Lung microvascular endothelial cell (primary cell): ENCODE measurements at places on chromosomes 3 and 15. TPM values are rescaled to one million over a fixed set of nuclear protein-coding genes. Genes with fewer than 3 reads are reported as not detected.

The CCR8 gene
- total RNA-seq, result not detected in 2 replicates

The NAA80 gene
- 3.1 and 3.6 TPM in 2 replicates for total RNA-seq

The TERC gene
- 118 and 137 TPM in 2 replicates for total RNA-seq

The ZNF620 gene
- total RNA-seq, result 3.5 and 6.5 TPM in 2 replicates

The CPLX3 gene
- total RNA-seq, result not detected in 2 replicates

The HDAC11 gene
- 5.2 and 6.9 TPM in 2 replicates for total RNA-seq

The CCDC39 gene
- not detected in 2 replicates for total RNA-seq

The NGLY1 gene
- total RNA-seq, result 17.7 and 25.2 TPM in 2 replicates

DNA sequence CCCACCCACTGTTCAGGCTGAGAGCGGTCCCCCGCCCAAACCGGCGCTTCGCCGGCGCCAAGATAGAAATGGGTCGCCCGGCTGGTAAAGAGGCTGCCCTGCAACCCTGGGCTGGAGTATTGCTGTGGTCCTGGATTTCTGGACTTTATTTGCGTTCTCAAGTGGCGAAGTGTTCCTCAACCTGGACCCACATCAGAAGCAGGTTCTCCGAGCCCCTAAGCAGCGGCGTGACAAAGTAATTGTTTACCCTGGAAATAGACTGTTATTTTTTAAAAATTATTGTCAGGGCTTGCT lies 481 bp upstream of the DYNC1LI1 start:
- DNase-seq, result no peak

- no peak for DNase-seq
These were observed 87.1 kb downstream of the WNT7A start for GRCh38 chr3:13792512-13793371.

DNA sequence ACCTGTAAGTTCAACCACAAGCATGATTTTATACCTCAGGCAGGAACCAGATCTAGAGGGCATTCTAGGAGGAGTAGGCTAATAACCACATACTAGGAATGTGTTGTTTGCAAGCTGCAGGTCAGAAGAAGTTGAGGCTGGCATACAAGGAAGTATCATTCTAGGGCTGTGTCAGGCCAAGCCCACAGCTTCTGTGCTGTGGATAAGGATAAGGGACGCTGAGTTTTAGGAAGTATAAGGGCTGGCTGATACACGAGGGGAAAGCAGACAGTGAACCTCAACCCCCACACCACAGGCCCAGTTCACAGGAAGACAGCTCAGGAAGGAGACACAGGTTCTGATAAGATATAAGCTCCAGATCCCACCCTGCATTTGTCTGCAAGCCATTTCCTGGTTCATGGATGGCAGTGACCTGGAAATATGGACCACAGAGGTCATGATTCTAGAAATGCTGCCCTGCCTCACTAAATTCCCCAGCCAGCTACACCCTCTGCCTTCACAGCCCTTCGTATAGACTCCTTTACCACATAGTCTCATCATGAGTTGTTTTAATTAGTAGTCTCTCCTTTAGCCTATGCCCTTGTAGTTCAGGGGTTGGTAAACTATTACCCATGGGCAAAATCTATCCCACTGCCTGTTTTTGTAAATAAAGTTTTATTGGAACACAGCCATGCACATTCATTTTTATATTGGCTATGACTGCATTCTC lies 260.7 kb downstream of the OPA1 start:
- DNase-seq, result no peak

DNA sequence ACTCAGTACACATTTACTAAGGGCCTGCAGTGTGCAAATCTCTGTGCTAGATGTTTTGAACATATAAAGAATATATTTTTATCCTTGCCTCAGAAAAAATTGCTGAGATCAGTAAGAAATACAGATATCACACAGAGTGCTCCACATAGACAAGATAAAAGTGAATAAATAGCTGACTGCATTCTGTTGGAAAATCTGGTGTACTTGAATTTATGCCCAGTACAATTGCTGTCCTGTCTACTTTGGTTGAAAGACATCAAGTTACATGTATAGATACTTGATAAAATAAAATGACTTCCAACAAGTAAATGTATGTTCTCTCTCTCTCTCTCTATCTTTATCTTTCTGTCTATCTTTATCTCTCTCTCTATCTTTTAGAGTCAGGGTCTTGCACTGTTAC lies 381.2 kb upstream of the CBLB start:
- no peak for DNase-seq

DNA sequence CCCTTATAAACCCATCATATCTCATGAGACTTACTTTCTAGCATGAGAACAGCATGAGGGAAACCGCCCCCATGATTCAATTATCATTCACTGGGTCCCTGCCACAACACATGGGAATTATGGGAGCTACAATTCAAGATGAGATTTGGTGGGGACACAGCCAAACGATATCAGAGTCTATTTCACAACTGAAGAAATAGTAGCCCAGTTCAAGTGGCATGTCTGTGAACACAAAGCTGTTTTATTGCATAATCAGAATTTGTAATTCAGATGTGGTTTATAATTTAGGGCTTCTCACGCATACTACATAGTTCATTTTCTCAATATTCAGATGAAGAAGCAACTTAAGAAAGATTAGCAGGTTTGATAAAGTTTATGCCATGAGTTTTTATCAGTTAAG lies 1188.0 kb upstream of the ALCAM start:
- DNase-seq, result no peak

DNA sequence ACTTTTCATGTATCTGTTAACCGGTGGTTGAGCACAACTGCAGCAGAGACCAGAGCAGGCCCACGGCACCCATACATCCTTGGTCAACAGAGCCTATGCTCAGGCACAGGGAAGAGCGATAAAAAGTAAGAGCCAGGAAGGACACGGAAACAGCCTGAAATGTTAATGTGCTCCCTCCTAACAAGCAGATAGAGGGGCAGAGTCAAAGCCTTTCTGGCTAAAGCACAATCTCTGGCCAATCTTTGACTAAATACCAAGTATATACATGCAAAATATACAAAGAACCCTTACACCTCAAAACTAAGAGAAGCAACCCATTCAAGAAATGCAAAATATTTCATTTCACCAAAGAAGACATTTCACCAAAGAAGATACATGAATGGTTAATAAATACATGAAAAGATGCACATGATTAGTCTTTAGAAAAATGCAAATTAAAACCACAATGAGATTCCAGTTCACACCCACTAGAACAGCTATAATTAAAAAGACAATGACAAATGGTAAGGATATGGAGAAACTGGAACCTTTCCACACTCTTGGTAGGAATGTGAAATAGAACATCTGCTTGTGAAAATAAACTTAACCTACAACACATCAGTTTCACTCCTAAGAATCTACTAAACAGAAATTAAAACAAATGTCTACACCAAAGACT lies 88.0 kb downstream of the OSBPL10 start:
- no peak for DNase-seq

GRCh38 chr15:38294126-38294525 lies 41.5 kb downstream of the SPRED1 start:
- no peak for DNase-seq

- DNase-seq, result no peak
These were observed 770.4 kb upstream of the SEMA6D start for GRCh38 chr15:46946953-46947352.

DNA sequence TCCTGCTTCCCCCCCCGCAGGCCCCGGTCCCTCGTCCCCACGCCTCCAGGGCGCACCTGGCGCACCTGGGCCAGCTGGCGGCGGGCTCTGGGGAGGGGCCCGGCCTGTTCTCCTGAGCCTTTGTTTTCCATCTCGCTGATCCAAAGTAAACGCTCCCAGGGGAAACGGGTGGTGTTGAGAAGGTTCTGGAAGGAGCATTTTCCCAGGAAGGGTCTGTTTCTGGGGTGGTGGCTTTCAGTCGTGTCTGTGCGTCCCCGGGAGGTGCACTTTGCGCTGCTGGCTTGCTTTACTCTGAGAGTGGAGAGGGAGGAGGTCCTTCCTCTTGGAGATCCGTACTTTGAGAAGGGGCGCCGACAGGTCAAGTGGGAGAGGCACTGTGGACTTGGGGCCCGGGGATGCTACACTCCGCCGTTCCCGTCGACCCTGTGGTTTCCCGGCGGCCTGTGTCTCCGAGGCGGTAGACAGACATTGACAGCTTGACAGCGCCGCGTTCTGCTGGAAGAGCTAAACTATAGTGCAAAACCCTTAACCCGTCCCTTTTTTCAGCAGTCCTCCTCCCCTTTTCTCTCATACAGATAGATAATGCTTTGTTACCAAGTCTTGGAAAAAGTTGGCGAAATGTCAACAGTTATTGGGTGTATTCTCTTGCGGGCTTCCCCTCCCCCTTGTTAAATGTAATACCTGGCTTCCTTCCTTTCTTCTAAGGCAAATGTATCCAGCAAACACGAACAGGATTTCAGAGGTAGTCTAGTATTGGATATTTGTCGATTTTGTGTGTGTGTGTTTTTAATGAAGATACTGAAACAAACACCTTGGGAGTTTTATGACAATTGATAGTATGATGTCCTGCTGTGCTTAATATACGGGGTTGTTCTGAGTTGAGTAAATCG lies 6.5 kb downstream of the TPM1 start:
- DNase-seq, result peak; percentile 53

DNA sequence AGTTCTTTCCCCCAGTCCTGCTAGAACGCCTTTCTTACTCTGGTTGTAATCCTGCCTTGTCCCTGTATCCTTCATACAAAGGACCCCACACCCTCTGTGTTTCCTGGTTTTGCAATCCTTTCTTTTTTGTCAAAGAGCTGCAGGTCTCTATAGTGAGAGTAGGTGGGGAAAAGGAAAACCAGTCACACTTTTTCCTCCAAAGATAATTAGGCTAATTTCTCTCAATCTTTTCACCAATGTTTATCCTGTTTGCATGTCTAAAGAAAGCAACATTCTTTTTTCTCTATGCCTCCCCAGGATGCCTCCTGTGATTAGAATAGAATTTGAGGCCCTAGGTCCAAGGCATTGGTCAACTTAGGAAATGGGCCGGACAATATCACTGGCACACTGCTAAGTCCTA lies 25.4 kb downstream of the SEMA6D start:
- DNase-seq, result no peak

DNA sequence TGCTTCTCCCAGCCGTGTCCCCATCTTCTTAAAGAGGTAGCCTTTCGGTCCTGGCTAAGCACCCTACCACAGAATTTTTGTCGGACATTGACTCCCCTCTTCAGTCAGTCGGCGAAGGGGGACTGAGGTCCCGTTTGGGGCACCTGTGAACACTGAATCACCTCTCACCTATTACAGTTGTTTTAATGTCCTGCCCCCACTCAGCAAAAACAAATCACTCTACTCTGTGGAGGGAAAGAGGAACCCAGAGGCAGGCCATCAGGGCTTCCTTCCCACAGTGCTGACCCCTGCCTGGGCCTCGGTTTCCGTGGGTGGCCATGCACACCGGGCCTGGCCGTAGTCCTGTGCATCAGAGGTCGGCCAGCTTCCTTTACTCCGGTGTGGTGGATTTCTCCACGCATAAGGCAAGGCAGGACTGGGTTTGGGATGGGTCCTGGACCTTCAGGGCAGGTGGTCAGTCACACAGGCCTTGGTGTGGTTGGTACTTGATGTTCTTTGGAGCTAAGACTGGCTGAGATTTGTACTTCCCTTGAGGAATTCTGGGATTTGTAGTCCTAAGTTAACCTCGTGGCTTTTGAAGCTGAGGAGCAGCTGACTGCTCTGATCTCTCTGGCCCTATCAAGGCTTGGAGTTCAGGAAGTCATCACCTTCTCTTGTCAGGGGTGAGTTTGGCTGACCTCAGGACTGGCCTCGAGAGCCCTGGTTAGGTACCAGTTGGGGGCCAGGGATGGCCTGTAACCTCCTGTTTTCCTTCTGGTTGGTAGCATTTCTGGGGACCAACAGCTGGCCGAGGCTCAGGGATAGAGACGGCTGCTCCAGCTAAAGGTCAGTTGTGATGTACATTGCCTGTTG lies 627 bp upstream of the FAM131A start:
- DNase-seq, result peak; percentile 63

GRCh38 chr3:180142041-180142440 lies 105.3 kb upstream of the PEX5L start:
- DNase-seq, result no peak

DNA sequence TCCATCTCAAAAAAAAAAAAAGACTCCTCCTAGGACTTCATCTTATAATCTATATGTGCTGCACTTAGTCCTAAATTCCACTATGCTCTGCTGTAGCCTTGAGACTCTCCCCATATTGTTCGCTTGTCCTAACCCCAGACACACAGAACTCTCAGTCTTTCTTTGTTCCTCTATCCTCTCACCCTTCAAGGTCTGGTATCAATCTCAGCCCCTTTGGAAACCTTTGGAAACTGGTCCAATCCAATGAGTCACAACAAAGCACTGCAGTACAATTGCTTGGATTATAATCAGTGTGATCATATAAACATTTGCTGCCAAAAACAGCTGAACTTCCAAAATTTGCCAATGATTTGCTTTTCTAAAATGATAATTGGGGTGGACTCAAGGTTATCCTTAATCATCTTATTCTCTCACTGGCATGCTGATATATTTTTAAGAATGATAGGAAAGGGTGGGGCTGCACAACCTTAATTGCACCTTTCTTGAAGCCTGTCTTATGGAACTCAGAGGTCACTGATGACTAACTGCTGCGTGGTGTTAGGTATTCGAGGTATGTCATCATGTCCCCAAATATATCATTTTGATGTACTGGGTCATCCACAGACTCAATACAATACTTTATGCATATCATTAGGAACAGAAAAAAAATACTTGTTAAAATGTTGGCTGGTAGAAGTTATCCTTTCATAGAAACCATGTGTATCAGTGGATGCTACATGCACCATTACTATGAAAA lies 756.7 kb downstream of the NR2F2 start:
- no peak for DNase-seq

GRCh38 chr15:38145651-38146111 lies 107.0 kb upstream of the SPRED1 start:
- no peak for DNase-seq

DNA sequence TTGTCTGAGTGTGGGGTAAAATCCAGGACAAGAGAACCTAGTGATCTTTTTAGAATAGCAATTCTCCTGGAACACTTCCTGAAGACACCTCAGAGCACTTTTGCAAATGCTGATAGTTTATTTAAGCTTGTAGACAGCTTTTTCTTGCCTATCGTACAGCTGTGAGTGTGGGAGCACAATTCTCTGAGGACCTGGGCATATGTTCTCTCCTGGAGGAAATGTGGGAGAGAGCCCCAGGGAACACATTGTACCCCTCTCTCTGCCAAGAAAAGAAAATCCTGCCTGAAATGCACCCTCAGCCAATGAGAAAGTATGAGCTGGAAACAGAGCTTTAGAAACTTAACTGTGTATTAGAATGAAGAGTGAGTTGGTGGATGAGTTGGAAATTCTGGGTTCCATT lies 308.3 kb upstream of the SEMA6D start:
- DNase-seq, result no peak

GRCh38 chr3:161560008-161560637 lies 63.5 kb downstream of the OTOL1 start:
- peak; percentile 28 for DNase-seq
